Stimulated activated CD4-positive, alpha-beta T cell treated with anti-CD3 and anti-CD28 coated beads, Interleukin-15, amount 100 ng/mL, for 1 hour (primary cell): ENCODE measurements at places on chromosomes 11 and 22.

DNA sequence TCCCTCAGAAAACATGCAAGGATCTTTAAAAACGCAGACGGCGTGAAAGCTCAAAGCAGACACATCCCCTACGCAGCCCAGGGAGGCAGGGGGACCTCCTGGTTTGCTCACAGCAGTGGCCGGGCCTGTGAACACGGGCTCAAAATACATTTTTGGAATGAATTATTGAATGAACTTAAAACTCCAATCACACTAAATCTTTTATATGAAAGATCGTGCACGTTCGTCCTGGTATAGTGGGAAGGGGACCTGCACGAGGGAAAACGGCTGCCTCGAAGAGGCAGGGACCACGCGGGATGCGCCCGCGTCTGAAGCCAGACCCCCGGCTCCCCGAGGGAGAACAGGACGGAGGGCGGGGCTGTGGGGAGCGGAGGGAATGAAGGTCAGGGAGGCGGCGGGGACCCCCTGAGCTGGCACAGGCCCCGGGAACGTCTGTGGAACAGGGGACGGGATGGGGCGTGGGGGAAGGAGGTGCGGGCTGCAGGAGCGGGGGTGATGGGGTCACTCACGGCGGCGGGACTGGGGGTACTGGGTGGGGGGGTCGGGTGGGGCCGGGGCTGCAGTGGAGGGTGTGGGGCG, 1.3 kb upstream of the PANX2 start:
- no peak for DNase-seq

DNA sequence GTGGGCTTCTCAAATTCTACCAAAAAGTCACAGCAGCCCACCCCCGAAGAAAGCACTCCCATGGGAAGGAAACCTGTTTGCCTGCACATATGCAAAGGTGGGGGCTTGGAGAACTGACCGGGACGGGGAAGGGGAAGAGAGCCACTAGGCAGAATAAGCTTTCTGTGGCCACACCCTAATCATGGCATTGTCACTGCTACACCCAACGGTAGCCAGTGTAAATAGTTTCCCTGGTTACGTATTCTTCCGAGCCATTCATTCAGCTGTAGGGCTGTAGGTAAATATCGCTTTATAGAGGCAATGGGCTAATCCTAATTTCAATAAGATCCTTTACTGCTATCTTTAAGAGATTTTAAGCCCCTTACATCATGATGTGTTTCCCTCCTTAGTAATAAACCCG, 61.7 kb downstream of the PRDM11 start:
- DNase-seq: no peak

DNA sequence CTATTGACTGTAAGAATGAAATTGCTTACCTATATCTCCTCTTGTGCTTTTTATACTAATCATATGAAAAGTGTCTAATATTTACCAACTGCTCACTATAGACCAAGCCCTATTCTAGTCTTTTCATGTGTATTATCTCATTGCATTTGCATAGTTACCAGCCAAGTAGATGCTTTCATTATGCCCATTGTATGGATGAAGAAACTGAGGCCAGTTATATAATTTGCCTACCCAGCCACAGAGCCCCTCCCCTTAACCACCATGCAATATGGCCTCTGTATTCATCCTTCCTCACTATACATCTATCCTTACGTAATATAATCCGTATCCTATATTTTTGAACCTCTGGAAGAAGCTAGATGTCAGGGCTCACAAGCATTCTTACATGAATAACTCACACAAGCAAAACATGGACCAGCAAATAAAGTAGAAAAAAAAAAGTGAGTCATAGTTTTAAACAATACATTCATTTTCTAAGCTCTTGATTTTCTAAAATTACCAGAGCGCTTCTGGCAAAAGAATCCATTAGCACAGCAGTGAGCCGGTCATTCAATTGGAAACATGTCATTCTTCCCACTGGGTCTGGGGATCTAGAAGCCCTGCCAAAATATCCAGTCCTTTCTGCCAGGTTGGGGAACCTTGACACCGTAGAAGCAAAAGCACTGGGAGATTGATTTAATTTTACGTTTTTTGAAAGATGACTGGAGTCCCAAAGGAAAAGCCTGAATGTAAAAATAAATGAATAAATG, 80.0 kb downstream of the C11orf91 start:
- no peak for DNase-seq

GRCh38 chr22:38291201-38291777, 18.5 kb upstream of the TMEM184B start:
- DNase-seq: no peak
